CD8-positive, alpha-beta T cell (primary cell): ENCODE measurements at places on chromosomes 12 and 14. TPM values are rescaled to one million over a fixed set of nuclear protein-coding genes. Genes with fewer than 3 reads are reported as not detected.

KRT80 gene
- not detected for total RNA-seq

CDCA4 gene
- 22.9 TPM for total RNA-seq

GALNT16 gene
- total RNA-seq: not detected

C12orf75 gene
- total RNA-seq: 27.9 TPM

SH2B3 gene
- 48.7 TPM for total RNA-seq

- no peak for DNase-seq
Observed at GRCh38 chr12:5872745-5873144, 72.3 kb downstream of the ANO2 start.

GRCh38 chr14:97977651-97978261 lies 1180.6 kb downstream of the VRK1 start:
- peak; percentile 86 for DNase-seq

GRCh38 chr12:3838076-3838475 lies 35.1 kb downstream of the PARP11 start:
- DNase-seq: no peak

DNA sequence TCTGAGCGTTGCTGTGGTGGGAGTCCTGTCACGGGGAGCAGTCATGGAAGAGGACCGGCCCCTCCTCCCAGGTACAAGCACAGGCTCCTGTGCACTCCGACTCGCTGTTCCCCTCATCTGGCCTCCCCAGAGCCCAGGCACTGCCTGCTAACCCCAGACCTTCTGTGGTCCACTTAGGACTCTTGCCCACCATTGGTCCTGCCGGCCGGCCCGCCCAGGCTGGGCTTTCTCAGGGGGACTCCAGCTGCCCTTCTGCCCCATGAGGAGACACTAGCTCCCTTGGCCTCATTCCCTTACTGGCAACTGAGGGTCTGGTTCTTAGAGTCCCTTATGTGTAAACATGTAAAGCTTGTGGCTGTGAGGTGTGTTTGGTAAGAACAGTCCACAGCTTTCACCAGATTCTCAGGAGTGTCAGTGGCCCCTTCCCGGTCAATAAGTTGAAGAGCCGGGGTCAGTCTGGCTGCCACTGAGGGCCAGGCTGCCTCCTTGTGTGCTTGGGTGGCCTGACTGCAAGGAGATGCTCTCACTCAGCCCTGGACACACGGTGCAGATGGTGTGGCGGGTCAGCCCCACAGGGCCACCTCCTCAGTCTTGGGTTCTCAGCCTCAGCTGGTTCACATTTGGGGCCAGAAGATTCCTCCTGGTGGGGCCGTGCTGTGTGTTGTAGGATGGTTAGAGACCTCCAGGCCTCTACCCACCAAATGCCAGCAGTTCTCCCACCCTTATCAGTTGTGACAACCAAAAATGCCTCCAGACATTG lies 43.6 kb downstream of the DDX51 start:
- no peak for DNase-seq

DNA sequence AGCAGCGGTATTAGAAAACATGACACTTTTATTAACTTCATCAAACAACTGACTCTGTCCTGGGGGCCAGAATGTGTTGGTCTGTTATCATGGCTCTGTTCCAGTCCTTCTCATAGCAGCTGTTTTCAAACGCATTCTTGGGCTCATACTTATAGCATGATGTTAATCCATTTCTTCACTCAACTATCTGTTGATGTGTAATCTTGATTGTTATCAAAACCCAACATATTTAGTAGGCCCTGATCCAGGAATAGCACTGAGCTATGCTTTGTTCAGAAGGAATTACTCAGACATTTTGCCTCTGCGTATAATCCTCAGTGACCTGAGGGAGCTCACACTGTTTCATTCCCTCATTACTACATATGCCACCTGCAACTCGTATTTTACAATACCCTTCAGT lies 315.9 kb downstream of the BMP4 start:
- no peak for DNase-seq

GRCh38 chr12:51195841-51196240 lies 22.0 kb downstream of the POU6F1 start:
- no peak for DNase-seq

DNA sequence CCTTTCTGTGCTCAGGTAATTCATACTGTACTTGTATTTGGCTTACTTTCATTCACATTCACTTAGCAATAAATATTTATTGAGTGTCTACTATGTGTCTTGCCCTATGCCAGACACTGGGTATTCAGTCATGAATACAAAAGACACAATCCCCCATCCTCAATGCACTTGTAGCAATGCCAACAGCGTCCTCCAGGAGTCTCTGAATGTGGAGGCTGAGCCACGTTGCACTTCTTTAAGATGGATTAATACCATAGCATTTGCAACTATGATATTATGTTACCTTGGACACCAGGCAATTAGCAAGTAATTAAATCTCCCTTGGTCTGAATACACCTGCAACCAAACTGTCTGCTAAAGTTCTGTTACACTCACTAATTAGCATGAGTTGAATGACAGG lies 58.8 kb downstream of the OTX2 start:
- no peak for DNase-seq

GRCh38 chr14:90785471-90785870 lies 30.8 kb downstream of the TTC7B start:
- no peak for DNase-seq

DNA sequence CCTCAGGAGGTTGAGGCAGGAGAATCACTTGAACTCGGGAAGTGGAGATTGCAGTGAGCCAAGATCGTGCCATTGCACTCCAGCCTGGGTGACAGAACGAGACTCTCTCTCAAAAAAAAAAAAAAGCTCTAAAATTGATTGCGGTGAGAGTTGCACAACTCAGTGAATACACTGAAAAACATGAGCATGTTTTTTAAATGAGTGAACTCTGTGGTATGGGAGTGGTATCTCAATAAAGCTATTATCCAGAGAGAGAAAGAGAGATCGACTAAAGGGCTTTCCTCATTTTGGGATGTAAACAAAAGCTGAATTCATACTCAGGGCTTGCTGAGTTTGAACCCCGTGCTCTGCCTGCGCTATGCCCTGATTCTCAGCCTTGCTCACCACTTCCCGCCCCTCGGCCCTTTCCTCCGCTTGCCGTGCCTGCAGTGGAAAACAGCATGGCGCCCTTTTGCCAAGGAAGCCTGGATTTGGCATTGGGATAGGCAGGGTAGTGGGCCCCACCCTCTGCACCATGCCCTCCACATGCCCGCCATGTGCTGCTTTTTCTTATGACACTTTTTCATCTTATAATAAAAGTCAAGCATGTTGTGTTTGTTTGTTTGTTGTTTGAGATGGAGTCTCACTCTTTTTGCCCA lies 102.5 kb downstream of the LGMN start:
- no peak for DNase-seq

DNA sequence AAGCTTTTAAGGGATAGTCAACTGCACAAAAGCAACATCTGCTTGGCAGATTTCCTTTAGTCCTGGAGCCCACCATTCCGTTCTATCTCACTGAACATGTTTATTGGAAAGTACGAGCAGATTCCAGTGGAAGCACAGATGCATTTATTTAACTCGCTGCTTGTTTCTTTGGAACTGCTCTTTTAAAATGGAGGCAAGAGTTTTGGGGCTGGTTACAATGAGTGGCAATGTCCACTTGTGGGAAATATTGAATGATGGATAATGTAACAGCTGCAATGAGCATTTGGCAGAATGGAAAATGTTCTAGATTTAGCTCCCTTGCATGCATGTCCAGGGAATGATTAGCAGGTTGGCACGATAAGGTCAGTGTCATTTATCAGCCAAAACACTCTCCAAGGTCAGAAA lies 163.0 kb downstream of the ATP23 start:
- no peak for DNase-seq

- DNase-seq: no peak
Observed at GRCh38 chr12:52216807-52217206, 16.2 kb upstream of the KRT7 start.

DNA sequence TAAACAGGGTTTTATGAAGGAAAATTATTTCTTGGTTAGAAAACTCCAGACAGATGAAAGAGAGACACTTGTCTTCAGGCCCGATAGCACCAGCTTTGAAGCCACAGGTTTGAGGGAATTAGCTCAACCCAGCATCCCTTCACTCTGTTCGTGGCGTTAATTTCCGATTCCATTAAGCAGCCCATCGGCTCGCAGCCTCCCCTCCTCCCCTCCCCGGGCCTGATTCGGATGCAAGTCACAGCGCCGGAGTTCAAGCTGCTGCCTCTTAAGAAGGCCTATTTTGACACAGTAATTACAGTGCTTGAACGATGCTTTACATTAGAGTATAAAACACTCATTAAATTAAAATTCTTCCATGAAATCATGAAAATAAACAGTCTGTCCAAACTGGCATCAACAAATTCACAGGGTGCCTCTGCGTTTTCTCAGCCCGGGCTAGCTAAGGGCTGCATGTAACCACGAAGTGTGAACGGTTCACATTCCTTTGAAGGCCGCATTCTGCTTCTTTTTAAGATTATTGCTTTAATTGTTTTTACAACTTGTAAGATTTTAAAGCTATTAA lies 145.8 kb downstream of the DICER1 start:
- no peak for DNase-seq

DNA sequence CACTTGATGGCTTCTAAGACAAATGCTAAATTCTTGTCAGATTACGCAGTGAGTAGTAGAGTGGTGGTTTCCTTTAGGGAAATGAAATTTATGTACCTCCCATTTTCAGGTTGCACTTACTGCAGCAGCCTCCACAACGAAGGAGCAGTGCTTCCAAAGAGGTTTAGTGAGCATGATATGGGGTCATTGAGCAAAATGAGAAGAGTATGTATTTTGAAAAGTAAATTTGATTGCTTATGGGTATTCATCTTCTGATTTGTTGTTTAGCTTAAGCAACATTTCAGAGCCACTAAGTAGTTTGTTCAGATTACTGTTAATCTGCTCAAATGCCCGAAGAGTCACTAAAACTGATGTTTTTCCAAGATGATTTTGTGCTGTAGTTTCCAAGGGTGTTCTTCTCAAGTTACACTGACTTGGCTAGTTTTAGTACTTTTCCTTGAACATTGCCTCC lies 493.6 kb downstream of the PCNX1 start:
- peak; percentile 39 for DNase-seq
